ENCODE measurements at places on chromosomes 7 and 10.

DNA sequence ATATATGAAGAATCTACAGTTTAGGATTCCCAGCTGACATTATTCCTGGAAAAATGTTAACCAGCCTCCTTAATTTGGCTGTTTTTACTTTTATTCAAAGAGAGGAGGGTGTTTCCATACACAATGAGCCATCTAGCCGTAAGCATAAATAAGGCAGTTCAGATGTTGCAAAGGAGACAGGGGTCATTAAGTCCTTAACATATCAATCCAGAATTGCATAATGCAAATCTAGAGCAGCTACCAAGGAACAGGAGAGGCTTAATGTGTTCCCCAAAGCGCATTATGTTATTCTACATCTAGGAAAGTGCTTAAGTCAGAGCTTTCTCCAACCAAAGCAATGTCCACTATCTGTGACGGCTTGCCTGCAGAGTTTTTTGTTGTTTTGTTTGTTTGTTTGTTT, 32.4 kb upstream of the TCF7L2 start:
- DNase-seq: no peak

GRCh38 chr10:133132473-133133291, 27.3 kb upstream of the KNDC1 start:
- no peak for DNase-seq

DNA sequence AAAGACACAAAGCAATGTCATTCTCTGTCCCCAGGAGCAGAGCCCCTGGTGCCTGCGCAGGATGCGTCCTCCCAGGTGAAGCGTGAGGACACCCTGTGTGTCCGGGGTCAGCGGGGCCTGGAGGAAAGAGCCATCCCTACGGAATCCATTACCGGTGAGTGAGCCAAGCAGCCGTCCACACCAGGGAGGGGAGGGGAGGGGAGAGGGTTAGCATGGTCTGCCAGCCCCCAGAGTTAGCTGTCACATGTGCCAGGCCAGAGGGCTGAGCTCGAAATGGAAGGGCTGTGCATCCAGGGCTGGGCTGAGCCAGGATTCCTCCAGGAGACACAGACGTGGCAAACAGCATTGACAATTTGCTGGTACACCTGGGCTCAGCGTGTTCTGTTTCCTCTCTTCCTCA, 15.2 kb downstream of the ZNF282 start:
- no peak for DNase-seq

GRCh38 chr7:142801601-142802295, 31.0 kb downstream of the PRSS2 start:
- DNase-seq: no peak

GRCh38 chr10:31395695-31396094, 76.7 kb downstream of the ZEB1 start:
- no peak for DNase-seq

- no peak for DNase-seq
Measured at GRCh38 chr10:667096-667495, 22.4 kb downstream of the DIP2C start.

DNA sequence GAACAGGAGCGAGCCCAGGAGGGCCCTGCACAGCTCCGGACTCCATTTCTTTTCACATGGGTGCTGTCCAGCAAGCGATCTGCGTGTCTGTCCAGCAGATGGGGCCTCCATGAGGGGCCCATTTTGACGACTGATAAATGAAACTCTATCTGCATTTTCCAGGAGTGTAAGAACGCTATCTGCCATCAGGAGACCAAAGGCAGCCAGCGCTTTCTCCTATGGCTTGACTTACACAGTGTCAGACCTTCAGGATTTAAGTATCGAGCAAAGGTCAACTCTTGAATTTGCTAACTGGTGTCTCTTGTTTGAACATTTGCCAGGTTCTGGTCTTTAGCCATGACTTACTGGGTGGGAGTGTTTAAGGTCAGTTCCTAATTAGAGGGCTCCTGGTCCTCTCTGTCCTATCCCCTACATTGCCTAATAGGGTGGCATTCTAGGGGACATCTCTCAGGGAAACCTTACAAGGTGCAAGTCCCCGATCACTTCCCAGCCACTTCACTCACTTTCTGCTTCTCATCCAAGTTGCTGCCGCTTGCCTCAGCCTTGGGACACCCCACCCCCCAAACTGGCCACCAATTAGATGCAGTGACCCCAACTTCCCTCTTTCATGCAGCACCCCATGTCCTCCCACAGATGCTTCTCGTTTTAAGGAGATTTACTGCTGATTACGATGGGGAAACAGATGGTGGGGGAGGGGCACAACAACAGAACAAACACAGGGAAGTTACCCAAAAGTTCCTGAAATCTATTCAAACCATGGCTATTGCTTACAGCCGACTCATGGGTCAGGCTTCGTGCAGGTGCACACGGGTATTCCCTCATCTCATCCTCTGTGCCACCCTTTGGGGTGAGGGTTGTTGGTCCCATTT, 20.0 kb downstream of the VSIR start:
- DNase-seq: no peak

DNA sequence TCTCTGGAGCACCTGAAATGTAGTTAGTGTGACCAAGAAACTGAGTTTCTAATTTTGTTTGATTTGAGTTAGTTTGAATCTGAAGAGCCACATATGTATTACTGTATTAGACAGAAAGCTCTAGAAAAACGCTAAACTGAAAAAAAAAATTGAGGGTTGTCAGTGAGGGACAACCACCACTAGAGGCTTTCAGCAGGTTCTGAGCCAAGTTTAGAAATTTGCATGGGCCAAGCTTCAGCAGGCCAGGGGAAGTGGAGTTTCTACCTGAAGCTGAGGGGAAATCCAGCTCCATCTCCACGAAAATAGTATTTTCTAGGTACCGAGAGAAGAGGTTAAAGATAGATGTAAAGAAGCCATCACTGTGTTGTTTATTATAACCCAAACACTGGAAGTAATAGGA, 77.9 kb upstream of the PLXNA4 start:
- DNase-seq: no peak

DNA sequence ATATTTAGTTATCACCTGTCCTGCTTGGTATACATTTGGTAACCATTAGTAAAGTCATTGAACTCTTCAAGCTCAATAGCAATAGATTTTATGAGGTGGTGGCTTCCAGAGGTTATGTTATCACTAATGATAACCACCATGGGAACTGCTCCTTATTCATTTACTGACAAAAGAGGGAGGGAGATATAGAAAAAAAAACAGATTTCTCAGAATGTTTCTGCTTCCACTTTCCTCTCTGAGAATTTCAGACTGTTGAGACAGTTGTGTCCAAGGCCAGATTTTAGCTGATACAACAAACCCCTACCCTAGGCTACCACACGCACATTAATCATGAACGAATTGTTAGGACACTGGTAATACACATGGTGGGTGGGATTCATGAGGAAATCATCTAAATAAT, 154.0 kb upstream of the AOAH start:
- no peak for DNase-seq

DNA sequence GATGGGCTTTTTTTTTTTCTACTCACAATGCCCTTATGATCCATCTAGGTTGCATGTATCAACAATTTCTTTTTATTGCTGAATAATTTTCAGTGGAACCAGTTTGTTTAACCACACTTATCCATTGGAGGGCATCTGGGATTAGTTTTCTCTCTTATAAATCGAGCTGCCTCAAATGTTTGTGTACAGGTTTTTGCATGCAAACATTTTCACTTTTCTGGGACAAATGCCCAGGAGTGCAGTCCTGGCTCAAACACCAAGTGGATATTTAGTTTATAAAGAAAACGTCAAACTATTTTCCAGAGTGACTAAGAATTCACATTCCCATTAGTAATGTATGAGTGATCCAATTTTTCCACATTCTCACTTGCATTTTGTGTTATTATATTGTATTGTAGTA, 313.4 kb downstream of the CXCL12 start:
- DNase-seq: peak; percentile 82

DNA sequence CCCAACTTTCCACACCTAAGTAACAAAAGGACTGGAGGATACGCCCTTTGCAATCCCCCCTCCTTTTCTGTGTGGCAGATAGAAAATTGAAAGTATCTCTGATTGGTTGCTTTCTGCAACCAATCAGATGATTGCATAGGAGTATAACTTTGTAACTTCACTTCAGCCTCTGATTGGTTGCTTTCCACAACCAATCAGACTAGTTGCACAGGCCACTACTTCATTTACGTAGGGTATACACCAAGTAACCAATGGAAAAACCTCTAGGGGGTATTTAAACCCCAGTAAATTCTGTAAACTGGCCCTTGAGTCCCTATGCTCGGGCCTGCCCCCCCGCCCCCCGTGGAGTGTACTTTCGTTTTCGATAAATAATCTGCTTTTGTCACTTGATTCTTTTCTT, 1080.4 kb downstream of the CNTNAP2 start:
- no peak for DNase-seq

DNA sequence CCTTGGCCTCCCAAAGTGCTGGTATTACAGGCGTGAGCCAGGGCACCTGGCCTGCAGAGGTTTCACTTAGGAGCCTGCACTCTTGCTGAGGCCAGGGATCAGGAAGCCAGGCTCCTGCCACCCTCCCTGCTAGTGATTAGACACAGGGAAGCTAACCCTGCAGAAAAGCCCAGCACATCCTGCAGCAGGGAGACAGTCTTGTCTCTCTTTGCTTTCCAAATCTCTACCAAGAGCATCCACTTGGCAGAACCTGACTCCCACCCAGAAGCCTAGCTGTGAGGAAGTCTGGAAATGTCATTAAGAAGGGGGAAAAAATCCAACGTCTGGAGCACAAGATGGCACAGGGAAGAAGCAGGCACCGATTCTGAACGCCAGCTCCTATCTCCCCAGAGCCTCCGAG, 8.0 kb upstream of the FAM171A1 start:
- DNase-seq: no peak

DNA sequence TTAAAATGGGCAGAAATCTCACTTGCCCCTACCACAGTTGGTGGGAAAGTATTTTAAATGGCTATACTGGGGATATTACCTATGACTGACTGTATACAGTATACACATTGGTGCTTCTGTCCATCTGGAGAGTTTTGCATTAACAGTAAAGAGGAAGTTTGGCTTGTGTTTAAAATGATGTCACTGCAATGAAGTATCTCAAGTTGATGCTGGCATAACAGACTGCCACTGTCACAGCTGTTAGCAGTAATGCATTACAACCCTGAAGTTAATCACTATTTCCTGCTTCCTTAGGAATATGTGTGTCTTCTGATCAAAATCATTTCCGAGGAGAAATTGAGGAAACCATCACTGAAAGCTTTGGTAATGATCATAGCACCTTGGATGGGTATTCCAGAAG, 1.9 kb downstream of the DKK1 start:
- peak; percentile 20 for DNase-seq

GRCh38 chr10:75253281-75254220, 17.8 kb upstream of the COMTD1 start:
- no peak for DNase-seq

DNA sequence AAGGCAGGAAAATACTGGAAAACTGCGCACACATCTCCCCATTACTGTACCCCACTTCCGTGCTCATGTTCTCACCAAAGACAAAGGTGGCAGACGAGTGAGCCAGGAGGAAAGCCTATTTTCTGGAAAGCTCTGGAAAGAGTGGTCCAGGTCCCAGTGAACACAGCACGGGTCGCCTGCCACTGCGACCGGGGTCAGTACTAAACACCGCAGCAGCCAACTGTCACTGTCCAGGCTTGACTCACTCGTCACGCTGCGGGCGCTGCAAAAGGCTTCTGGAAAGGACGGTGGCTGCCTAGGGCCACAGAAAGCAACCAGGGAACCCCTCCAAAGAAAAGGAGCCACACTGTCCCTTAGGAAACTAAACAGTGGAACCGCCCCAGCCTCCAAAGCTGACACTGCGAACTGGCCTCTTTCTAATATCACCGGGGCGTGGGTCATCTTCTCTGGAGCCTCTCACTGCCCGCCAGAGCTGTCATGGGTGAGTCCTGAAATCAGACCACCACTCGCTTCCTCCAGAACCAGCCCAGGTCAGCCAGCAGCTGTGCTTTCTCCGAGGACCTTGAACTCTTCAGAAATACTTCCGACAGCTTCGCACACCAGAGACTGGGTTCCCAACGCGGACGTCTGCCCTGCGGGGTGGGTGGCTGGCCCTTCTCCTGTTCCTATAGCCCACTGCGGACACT, 4.0 kb downstream of the RADIL start:
- DNase-seq: no peak

DNA sequence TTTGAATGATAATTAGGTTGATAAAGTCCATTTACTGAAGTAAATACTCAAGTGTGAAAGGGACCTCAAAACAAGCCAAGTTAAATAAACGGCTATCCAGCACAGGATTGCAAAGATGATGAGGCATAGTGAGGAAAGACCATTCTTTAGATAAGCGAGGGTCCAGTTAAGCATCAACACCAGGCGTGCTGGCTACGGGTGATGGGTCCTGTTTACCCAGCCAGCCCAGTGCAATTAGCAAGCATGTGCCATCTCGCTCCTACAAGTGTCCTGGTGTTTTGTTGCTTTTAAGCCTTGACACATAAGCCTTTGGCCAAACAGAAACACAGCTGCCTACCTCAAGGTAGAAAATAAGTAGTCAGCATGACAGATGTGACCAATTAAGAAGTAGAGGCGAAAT, 7.1 kb downstream of the NEBL start:
- no peak for DNase-seq

DNA sequence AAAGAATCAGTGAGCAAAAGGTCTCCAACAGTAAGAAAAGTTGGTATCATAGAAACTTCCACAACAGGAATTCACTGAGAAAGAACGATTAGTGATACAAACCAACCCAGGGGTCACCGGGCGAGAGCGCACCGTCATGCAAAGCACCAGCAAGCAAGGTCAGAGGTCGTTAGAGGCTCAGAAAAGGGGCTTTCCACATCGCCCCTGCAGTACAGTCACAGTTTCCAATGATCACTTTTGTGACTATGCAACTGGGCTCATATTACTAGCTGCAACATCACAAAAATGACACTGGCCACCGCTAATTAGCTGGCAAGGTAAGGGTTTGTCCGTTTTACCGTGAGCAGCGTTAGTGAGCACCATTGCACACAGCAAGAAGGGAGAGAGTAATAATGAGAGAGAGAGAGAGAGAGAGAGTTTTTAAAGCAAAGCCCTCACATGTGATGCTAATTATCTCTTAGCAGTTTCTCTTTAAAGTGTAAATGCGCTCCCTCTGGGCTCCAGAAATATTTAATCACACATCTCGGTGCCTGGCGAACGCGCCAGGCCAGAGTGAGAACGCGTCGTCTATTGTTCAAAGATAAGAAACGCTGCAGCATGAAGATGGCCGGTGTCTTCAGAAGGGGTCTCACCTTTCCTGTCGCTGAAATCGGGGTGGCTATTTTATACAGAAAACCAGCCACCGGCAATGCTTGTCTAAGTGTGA, 237.5 kb downstream of the DNAJB6 start:
- no peak for DNase-seq

DNA sequence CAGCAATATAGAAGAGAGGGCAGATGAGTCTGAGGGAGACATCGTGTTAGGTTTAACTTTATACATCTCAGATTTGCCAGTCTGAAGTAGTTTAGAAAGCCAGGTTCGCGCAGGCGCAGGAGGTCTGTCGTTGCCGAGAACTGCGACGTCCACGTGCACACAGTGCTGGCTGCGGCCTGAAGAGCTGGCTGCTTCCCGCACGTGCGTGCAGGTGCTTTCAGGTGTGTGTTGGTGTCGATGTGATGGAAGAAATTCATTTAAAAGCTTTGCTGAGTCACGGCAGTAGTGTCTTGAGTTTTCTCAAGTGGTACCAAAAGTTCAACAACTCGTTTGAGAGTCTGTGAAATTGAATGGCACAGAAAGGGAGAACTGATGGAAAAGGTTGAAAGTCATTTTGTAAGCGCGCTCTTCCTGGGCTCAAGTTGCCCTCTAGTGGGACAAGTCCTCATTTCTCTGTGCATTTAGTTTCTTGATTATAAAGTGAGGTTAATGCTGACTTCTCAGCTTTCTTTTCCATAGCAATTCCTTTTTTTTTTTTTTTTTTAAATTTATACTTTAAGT, 18.6 kb downstream of the WDR37 start:
- no peak for DNase-seq

GRCh38 chr7:30330134-30331111, 46.0 kb downstream of the ZNRF2 start:
- no peak for DNase-seq
